ENCODE measurements at places on chromosomes 5 and 9.

DNA sequence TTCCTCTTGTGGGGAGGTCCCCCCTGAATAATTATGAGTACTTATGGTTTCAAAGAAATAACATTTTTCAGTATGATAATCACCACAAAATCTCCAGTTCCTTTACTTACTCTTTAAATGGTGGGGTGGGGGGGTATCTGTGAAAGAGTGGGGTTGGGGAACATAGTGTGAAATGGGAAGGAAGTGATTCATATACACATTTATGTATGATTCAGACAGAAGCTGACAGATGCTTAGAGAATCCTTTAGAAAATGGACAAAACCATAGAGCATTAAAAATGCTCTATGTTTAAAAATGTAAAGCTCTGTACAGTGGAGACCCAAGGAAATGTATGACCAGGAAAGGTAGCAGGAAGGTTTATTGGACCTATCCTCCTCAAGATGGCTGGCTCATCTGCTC lies 267.5 kb upstream of the GRIA1 start:
- DNase-seq = no peak

- DNase-seq = no peak
These were observed 50.9 kb downstream of the ANXA2R start for GRCh38 chr5:42989190-42989589.

DNA sequence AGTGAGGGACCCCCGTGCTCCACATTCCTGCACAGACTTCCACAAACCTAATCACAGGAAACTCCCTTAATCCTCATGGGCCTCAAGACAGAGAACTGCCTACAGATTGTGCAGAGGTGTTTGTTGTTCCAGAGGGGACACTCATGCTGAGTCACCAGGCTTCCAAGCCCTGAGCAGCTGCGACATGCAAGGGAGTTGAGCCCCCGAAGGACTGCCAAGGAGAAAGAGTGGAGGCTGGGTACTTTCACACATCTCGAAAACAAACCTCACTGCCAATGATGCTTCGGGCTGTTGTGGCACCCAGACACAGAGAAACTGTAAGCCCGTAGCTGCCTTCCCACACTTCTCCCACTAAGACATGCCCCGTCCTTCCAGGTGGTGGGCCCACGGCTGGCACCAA lies 480.8 kb downstream of the CDH12 start:
- no peak for DNase-seq

GRCh38 chr5:139273322-139273571 lies 20.3 kb upstream of the MATR3 start:
- DNase-seq = no peak

- no peak for DNase-seq
These were observed 139.0 kb downstream of the ARHGEF28 start for GRCh38 chr5:73764996-73765395.

GRCh38 chr9:72280913-72281500 lies 84.0 kb downstream of the ZFAND5 start:
- DNase-seq = peak; percentile 57

GRCh38 chr5:9540791-9541190 lies 5.1 kb downstream of the SEMA5A start:
- DNase-seq = no peak

GRCh38 chr9:79210541-79211243 lies 361.1 kb upstream of the TLE4 start:
- no peak for DNase-seq

DNA sequence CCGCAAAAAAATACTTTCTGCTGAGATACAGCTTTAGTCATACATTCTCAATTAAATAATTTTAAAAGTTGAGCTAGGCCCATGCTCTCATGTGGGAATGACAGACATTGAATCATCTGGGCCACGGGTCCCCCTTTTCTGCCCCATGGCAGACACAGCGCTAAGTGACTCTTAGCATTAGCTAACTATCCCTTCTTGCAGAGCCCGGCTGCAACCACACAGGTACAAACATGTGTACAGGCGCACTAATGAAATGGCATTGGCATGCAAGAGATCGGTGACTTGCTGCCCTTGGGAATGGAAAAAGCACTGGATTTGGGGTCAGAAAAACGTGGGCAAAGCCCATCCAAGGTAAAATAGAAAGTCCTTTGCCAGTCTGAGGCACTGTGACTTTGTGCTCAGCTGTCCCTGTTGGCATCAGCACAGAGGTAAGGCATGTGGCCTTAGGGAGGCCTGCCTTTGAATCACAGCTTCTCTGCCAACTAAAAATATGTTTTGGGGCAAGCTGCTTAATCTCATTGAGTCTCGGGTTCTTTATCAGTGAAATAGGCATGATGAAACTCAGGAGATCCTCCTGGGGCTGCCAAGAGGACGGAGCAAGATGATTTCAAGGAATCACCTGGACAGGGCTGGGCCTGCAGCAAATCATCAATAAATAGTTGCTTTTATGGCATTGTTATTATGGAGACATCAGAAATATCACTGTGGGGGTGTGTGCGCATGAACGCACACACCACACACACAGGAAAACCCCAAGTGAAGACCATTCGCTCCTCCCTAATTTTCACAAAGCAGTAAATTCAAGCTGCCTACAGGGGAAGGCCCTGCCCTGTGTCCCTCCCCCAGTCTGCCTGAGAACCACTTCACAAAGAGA lies 54.2 kb downstream of the WHRN start:
- no peak for DNase-seq

DNA sequence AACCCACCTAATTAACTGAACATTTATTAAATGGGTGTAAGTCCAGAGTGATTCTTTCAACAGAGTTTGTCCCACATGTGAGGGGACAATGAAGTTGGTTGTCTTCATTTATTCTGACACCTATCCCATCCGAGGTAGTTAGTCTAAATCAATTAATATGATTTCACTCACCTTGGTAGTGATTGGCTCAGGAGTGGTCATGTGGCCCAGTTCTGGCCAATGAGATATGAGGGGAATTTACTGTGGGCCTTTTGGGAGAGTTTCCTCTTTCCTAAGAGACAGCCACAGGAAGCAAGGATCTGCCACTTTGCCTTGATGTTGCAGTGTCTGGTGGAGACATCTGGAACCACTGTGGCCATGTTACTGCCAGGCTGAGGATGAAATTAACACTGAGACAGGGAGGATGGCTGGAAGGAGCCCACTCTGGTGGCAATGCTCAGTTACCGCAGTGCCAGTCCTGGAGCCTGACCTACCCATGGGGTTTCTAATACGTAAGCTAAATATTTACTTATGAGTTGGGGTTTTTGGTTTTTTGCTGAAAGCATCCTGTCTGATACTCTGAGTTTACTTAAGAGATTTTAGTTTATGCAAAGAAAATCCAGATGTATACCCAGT lies 118.6 kb downstream of the FGF18 start:
- DNase-seq = no peak

GRCh38 chr5:55102348-55102747 lies at the start of gene GZMA:
Gene GZMA (plus strand): TSS chr5:55102646. CDS start chr5:55102683, 37 bp downstream.
- no peak for DNase-seq

DNA sequence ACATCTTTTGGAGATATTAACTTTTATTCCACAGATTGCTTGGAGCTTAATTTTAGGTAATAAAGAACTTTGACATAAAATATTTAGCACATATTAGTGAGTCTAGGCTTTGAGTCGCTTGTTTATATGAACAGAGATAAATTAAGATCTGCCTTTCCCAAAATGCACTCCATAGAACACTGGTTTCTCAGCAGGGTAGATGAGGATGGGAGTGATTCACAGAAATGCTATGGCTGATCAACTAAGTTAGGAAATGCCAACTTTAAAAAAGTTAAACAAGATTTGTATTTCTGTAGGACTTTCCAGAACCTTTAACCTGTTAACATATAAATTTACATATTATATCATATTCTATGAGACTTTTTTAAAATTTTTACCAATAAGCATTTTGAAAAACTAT lies 65.2 kb downstream of the STARD4 start:
- no peak for DNase-seq

DNA sequence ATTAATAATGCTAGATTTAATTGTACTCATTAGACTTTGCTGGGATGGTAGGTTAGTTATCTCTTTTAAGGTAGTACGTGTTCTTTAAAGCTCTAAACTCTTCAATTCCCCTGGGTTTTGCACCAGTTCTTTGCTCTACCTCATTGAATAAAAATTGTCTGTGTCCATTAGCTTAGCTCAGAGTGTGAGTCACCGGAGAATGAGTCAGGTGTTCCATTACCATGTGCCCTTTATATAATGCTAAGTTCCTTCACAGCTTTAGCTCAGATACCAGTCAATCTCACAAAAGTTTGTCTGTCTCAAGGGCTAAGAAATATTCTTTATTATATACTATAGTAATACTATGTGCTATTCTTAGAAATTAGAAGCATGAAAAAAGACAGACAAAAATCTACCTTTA lies 339.4 kb downstream of the PRELID2 start:
- no peak for DNase-seq

- DNase-seq = no peak
These were observed 29.1 kb downstream of the CFAP77 start for GRCh38 chr9:132439153-132439552.

- no peak for DNase-seq
These were observed 152.4 kb downstream of the RAPGEF6 start for GRCh38 chr5:131482617-131483016.

DNA sequence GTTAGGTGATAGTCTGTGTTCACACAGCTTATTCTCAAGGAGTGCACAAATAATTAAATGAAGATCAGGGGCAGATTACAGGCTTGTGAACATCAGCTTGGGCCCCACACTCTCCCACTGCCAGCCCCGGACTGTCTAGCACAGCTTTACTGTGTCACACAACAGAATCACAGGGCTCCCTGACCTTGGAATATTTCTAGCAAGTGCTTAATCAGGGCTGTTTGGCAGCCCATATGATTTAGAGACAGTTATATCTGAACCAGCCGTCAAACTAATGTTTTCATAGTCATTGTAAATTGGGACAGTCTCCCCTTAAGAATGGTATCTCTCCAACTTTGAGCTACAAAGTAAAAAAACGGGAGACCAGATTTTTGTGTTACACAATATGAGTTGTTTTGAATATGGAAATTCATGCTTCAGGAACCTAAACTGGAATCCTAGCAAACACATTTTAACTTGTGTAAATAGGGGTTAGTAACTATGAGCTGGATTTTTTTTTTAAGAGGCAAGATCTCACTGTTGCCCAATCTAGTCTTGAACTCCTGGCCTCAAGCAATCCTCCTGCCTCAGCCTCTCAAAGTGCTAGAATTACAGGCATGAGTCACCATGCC lies 517.6 kb downstream of the BNC2 start:
- DNase-seq = no peak

- DNase-seq = no peak
These were observed 11.4 kb downstream of the MRPL36 start for GRCh38 chr5:1788200-1788599.

DNA sequence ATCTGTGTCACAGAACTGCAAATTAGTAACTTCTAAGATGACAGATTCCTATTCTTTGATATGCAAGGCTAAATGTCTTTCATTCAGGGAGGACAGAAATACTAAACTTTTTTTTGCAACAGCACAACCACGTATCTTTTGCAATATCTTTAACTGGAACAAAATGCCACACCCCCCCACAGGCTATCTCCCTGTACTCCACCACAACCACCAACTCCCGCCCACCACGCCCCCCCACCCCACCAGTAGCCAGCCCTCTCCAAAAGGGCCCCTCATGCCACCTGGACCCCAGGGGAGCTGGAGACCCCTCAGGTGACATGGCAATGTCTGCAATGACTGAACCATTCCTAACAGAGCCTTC lies 131.8 kb downstream of the ROR2 start:
- no peak for DNase-seq

DNA sequence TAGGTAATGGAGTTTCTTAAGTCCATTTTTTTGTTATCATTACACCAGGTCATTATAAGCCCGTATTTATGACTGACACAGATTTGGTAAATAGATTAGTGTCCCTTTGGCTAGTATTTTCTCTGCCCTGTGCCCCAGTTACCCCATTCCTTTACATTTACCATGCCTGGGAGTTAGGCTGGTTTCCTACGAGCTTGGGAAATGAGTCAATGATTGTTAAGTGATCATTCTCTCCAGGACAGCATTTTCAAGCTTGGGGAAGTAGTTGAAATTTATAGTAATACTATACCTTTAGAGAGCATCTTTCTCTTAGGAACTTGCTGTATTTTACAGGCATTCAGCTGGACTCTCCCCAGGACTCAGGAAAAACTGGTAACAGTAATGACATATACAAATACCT lies 573.1 kb downstream of the TLE4 start:
- DNase-seq = no peak

- DNase-seq = no peak
These were observed 4.6 kb downstream of the ZNF367 start for GRCh38 chr9:96413302-96414221.

DNA sequence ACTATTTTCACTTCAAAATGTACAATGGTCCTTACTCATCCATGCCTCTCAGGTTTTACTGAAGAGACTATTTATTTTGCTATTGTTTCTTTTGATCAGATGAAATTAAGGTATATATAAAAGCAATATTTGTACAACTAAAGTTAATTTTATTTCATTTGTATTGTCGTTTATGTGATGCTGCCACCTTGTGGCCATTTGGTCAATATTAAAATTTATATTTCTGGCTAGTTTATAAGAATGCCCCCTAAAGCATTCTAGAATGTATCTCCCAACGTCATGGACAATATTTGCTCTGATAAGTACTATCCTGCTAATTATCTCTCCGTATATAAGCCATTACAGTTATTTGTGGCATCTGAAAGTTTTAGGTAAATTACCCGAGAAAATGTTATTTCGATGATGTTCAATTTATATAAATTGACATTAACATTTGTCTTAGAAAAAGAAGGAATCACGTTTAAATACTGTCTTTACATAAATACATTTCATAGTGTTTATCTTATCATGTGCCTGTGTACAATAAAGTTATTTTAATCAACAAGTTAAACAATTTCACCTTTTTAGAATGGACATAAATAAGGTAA lies 680.0 kb downstream of the TAF11L14 start:
- DNase-seq = no peak

DNA sequence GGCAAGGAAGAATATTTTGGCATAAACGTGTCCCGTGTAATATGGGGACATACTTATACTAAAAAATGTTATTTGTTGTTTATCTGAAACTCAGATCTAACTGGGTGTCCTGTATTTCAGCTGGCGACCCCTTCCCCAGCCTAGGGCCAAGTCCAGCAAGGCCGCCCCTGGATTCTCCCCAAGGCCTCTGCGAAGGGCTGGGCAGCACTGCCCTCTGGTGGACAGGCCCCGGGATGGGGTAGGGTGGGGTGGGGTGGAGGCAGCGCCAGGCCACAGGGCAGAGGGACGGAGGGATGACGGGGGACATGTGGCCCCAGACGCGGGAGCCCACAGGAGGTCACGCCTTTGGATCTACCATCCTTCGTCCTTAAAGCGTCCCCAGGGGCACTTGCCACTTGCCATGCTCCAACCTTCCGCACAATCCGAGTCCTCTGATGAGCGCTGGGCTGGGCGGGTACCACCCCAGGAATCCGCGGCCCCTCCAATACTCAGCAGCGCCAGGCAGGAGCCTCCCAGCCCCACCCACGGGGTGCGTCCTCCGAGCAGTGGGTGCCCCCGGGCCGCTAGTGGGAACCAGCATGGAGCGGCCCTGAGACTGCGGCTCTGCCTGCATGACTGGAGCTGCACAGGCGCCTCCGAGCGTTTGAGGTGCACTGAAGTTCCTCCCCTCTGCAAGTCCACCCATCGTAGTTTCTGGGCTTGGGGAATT lies 7.1 kb upstream of the AGPAT2 start:
- no peak for DNase-seq

GRCh38 chr5:95808013-95808685 lies 14.4 kb downstream of the GLRX start:
- DNase-seq = no peak

- no peak for DNase-seq
These were observed 29.3 kb downstream of the PTPA start for GRCh38 chr9:129140397-129141065.

- no peak for DNase-seq
These were observed 453.7 kb upstream of the RIOK2 start for GRCh38 chr5:97636766-97637165.

GRCh38 chr5:55633574-55634208 lies 78.4 kb downstream of the SLC38A9 start:
- DNase-seq = no peak

Data from stimulated activated CD8-positive, alpha-beta memory T cell treated with anti-CD3 and anti-CD28 coated beads, Interleukin-12 subunit alpha, Interleukin-12 subunit beta, amount 100 ng/mL, for 1 hour (primary cell).